NT2/D1 (cell line): ENCODE measurements at places on chromosomes 4 and X.

GRCh38 chr4:184146951-184147350, 70.7 kb downstream of the ENPP6 start:
- no peak for DNase-seq

GRCh38 chr4:142402156-142402555, 443.9 kb downstream of the INPP4B start:
- DNase-seq: no peak

- no peak for DNase-seq
These were observed 138.2 kb downstream of the RNF150 start for GRCh38 chr4:140995058-140995457.

DNA sequence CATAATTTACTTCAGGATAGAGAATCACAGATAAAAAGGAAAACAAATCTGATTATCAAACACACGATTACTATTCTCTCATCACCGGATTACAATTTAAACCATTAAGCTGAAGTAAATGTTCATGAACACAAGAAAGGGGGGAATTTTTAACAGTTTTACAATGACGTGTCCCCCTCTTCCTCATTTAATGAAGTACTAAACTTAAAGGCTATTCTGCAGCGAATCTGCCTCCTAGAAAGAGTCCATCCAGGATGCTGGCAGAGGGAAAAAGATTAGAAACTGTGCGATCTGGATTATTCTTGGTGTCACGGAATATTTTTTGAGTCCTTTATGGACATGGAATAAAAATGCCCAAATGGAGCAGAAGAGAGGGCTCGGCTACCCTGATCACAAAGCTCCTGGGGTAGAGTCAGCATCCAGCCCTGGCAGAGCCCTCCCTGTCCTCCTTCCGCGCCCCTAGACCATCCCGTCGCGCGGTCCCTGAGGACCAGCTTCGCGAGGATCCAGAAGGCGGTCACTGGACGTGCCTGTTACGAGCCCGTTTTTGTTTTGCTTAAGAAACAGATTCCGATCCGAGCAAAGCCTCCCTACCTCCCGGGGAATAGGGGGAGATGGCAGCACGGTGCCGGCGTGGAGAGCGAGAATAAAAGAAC, 1.2 kb downstream of the ELF2 start:
- no peak for DNase-seq

DNA sequence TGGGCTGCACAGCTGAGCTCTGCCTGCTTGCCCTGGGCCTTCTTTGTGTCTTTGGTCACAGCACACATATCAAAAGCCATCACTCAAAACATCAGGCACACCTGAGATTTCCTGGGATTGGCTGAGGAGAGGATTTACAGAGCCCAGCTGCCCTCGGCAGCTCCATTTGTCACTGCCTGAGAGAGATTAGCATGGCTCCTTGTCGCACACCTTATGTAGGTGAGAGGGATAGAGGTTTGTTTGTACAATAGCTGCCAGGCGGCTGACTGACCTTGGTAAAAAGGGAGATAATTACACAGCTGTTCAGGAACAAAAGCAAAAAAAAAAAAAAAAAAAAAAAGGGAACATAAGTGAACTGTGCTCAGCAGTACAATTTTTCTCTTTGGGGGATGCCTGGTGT, 63.2 kb downstream of the MGST2 start:
- DNase-seq: no peak

DNA sequence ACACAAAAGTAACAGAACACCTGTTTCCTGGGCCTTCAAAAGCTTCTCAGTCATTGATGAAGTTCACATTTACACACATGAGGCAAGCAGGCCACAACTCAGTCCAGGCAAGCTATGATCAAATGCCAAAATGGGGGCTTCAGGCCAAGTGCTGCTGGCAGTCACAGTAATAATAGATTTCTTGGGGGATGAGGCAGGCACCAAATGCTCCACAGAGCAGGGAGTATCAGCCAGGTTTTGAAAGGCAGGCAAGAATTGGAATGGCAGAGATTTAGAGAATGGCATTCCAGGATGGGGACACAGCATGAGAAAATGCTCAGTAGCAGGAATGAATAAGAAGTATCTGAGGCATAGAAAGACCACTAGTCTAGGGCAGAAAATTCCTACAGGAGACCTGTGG, 52.8 kb downstream of the GRIA3 start:
- DNase-seq: no peak

GRCh38 chr4:24984602-24985532, 45.9 kb downstream of the LGI2 start:
- DNase-seq: no peak

GRCh38 chr4:8597319-8597718, 4.8 kb downstream of the CPZ start:
- no peak for DNase-seq

- DNase-seq: no peak
These were observed 3.6 kb downstream of the ATP2B3 start for GRCh38 chrX:153521034-153521433.

DNA sequence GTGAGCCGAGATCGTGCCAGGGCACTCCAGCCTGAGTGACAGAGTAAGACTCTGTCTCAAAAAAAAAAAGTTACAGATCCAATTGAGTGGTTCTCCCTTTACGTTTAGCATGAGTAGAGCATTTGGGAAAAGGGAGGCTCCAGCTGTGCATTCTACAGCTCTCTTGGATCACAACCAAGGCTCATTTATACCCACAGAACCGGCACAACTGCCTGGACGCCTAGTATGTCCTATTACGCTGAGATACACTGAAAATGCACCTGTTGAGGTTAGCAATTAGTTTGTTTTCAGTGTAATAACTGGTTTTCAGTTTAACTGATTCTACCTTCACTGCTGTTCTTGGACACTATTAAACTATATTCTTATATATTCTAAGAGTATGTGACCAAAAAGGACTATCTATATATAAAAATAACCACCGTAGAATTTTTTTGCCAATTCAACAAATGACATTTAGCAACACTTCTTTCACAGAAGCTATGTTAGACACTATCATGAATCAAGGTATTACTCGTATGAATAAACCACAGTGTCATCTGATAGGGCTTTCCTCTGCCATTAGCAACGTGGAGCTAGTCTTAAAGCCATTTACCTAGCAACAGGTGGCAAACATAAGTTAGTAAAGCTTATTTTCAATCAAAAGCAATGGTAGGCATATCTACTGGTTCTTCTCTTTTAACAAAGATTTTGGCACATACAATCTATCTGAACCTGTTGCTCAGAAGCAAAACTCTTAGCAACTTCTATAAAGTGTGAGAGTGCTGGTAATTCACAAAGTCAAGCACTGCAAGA, 3.6 kb downstream of the OTUD4 start:
- no peak for DNase-seq

DNA sequence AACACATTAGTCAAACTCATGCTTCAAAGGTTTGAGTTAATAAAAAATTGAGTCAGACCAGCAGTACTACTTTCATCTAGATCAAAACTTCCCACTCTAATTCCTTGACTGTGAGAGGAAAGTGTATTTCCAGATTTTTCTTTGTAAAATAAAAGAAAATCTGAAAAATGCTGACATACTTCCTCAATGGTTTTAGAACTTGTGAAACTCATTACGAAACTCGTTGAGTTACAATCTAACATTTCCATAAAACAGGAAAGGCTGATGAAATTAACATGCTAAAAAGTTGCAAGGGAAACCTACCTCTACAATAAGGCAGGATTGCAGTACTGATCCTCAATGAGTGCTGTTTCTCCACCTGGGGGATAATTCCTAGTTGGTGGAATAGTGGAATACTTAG, 217.8 kb upstream of the HCCS start:
- no peak for DNase-seq

GRCh38 chr4:80713409-80713808, 317.1 kb upstream of the BMP3 start:
- no peak for DNase-seq

- DNase-seq: no peak
These were observed 80.5 kb upstream of the TMEM150C start for GRCh38 chr4:82642331-82642730.

DNA sequence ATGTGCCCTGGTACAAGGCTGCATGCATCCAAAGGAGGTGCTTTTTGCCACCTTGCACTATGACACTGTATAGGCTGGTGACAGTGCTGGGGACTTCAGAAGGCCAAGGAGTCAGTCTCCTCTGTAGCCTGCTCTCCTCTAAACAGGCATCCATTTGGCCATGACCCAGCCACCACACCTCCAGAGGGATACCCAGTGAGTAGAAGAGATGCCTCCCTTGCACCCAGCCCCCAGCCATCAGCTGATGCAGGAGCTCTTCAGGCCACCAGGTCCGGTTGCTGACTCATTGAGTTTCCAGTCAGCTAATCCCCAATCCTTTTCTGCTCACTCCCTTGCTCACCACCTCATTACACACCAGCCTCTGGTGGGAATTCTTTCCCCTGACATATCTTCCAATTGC, 99.8 kb downstream of the PJA1 start:
- DNase-seq: no peak
